ENCODE measurements at places on chromosomes 4 and X.

- DNase-seq, result no peak
- H3K27me3 ChIP-seq, result no peaks in the 10 kb centered on the region
- H3K4me1 ChIP-seq, result no peaks in the 10 kb centered on the region
- H3K27ac ChIP-seq, result no peak overlapping the region
- no peak overlapping the region for H3K4me3 ChIP-seq
Measured at GRCh38 chr4:137417676-137418075, 114.6 kb downstream of the PCDH18 start.

DNA sequence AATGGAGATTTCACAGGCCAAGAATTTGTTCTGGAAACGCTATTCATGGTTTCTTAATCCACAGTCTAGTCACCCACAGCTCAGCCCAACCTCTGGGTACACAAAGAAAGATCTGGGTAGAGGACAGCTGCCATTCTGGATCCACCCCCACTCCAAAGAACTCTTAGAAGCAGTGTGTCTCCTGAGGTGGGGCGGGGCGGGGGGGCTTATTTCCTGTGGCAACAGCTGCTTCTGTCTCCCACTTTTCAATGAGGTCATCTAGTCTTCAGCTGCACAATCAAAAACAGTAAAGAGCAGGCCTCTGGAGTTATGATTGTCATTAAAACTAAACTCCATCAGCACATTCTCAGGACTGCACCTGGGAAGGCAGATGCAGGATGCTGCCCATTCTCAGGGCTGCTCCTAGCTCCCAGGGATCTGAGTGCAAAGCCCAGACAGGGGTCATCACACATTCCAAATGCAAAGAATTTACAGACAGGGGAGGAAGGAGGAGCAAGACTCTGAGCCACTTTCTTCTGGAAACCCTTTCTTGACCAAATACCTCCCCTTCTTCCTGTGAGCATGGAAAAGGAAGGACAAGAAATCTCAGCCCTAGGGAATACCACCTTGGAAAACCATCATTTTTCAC, 207.3 kb downstream of the HS6ST2 start:
- no peaks in the 10 kb centered on the region for H3K36me3 ChIP-seq
- H3K27me3 ChIP-seq, result no peaks in the 10 kb centered on the region
- H3K4me1 ChIP-seq, result no peaks in the 10 kb centered on the region
- H3K27ac ChIP-seq, result no peak overlapping the region

DNA sequence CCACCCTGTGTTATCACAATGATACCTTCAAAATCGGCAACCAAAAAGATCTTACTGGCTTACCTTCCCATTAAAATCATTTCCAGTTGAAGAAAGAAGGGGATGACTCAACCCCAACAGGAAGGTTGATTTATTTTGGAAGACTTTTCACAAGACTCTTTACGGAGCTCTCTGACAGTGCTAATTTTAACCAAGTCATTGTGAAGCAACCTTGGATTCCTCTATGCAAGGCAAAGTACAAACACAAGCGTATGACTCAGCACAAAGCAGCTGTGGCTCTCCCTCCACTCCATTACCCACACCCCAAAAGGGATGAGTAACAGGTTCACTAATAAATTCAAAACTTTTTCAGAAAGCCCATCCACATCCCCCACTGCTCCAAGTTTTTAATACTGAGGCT, 213.8 kb upstream of the FGF13 start:
- H3K36me3 ChIP-seq, result no peaks in the 10 kb centered on the region
- no peak overlapping the region for H3K27ac ChIP-seq
- no peaks in the 10 kb centered on the region for H3K27me3 ChIP-seq
- no peaks in the 10 kb centered on the region for H3K4me1 ChIP-seq

- H3K4me1 ChIP-seq, result peaks cover 16% of the 10 kb centered on the region
- peak; percentile 31 for DNase-seq
- peak overlapping the region; percentile 30 for H3K27ac ChIP-seq
- H3K36me3 ChIP-seq, result no peaks in the 10 kb centered on the region
- no peak overlapping the region for H3K4me3 ChIP-seq
Measured at GRCh38 chrX:69015564-69016292, 149.5 kb downstream of the PJA1 start.

GRCh38 chr4:14621731-14622463, 380.4 kb upstream of the CPEB2 start:
- no peaks in the 10 kb centered on the region for H3K27me3 ChIP-seq
- no peaks in the 10 kb centered on the region for H3K4me1 ChIP-seq
- H3K4me3 ChIP-seq, result no peak overlapping the region
- no peaks in the 10 kb centered on the region for H3K36me3 ChIP-seq
- H3K27ac ChIP-seq, result no peak overlapping the region

DNA sequence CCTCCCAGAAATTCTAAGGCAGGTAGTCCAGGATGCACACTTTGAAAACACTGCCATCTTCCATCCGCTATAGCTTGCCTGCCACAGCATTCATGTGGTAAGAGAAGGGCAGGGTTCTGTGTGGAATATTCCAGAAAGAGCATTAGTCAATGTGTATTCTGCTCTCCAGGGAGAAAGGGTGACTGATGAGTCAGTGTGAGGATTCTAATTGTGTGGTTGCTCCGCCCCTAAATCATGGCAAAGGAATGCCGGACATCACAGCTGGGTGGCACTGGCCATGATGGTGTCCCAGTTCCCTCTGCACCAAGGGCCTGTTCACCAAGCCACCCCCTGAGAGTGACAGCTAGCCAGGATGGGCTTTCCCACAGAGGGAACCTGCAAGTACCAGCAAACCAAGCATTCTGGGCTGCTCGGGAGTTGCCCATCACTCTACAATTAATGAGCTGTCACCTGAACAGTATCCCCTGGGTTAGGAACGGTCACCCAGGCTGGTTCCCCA, 9.5 kb downstream of the IDS start:
- H3K27ac ChIP-seq, result no peak overlapping the region
- H3K36me3 ChIP-seq, result no peaks in the 10 kb centered on the region
- H3K4me1 ChIP-seq, result no peaks in the 10 kb centered on the region

GRCh38 chrX:136261321-136261720, 10.1 kb upstream of the MAP7D3 start:
- H3K27ac ChIP-seq, result no peak overlapping the region
- DNase-seq, result no peak
- H3K4me3 ChIP-seq, result no peak overlapping the region
- H3K4me1 ChIP-seq, result no peaks in the 10 kb centered on the region
- no peaks in the 10 kb centered on the region for H3K27me3 ChIP-seq
- no peaks in the 10 kb centered on the region for H3K36me3 ChIP-seq

GRCh38 chr4:38310446-38311043, 350.3 kb downstream of the PTTG2 start:
- no peak overlapping the region for H3K27ac ChIP-seq
- H3K27me3 ChIP-seq, result no peaks in the 10 kb centered on the region
- no peak for DNase-seq
- no peaks in the 10 kb centered on the region for H3K36me3 ChIP-seq
- peaks cover 17% of the 10 kb centered on the region for H3K4me1 ChIP-seq

Data from vagina (tissue), 2 donors.